ENCODE measurements at places on chromosomes 7 and 10.

GRCh38 chr7:4958477-4959301 lies at the start of gene MMD2:
Gene MMD2, minus strand, starts transcription at chr7:4959187. Its CDS starts 170 bp downstream, at chr7:4959017.
- no peak for DNase-seq

- DNase-seq: no peak
Measured at GRCh38 chr7:75645570-75645969, 93.2 kb downstream of the HIP1 start.

- no peak for DNase-seq
Measured at GRCh38 chr10:24318517-24318916, 109.6 kb downstream of the KIAA1217 start.

GRCh38 chr10:47047127-47047504 lies 135.9 kb downstream of the PTPN20 start:
- no peak for DNase-seq

DNA sequence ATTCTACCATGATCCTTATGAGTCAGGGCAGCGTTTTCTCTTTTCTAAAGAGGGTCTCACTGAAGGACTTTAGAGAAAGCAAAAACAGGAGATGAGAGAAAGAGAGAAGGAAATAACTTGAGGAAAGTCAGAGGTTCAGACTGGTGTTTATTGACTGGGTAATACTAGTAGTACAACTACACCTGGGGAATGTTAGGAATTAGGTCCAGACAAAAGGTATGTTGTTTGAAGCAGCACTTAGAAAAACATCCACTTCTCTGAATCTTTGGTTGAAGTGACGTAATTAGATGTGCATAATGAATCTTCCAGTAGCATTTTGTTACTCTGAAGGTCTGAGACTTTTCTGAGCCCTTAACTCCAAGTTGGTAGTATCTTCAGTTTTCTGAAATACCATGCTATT lies 380.3 kb upstream of the LRGUK start:
- DNase-seq: no peak

GRCh38 chr7:50274361-50274760 lies 30.2 kb upstream of the IKZF1 start:
- DNase-seq: no peak

DNA sequence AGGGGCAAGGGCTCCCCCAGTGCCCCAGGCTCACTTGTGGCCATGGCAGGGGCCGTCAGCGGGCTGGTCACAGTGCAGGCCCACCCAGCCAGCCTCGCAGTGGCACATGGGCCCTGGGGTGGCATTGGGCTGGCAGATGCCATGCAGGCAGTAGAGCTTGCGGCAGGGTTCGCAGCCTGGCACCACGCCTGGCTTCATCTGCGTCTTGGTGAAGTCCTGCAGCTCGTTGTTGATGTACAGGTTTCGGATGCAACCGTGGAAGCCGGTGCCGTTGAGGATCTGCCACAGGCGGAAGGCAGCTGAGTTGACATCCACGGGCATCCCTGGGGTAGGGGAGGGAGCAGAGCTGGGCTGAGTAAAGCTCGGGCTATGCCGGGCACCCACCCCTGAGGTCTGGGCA lies 170.6 kb downstream of the LCOR start:
- DNase-seq: peak; percentile 75

DNA sequence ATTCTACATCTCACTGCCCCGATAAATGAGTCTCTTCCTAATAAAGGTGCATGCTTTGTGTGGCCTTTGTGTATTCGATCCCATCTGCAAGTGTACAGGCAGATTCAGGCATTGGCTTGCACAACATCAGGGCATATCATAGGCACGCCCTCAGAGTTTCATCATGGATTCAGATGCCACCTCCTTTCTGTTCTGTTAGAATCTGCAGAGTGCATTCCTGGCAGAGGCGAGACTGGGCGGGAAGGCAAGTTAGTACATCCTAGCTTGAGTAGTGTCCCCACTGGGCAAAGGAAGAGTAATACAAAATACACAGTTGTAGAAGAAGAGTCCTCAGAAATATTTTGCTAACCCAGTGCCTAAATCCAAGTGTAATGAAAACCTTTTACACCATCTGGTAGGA lies 346.5 kb upstream of the GALNT17 start:
- no peak for DNase-seq

GRCh38 chr10:46091080-46091827 lies 45.2 kb upstream of the MSMB start:
- no peak for DNase-seq

- DNase-seq: no peak
Measured at GRCh38 chr7:95220328-95220727, 104.0 kb downstream of the PON1 start.

GRCh38 chr7:52077571-52077970 lies 761.0 kb upstream of the COBL start:
- no peak for DNase-seq

DNA sequence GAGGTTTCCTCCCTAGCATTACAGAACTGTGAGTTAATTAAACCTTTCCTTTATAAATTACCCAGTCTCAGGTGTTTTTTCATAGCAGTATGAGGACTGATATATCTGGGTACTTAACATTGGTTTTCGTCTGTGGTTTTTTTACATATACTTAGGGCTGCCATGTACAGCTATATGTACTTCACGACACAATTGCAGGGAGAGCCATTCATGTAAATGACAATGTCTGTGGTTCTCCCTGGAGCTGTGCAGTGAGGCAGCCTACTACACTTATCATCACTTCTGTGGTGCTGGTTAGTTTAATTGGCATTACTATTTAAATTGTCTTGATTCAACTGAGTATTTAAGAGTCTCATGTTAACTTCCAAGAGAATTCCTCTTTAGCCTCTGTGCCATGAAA lies 40.7 kb downstream of the AVL9 start:
- no peak for DNase-seq

GRCh38 chr10:63318491-63318890 lies 147.3 kb downstream of the JMJD1C start:
- DNase-seq: no peak

DNA sequence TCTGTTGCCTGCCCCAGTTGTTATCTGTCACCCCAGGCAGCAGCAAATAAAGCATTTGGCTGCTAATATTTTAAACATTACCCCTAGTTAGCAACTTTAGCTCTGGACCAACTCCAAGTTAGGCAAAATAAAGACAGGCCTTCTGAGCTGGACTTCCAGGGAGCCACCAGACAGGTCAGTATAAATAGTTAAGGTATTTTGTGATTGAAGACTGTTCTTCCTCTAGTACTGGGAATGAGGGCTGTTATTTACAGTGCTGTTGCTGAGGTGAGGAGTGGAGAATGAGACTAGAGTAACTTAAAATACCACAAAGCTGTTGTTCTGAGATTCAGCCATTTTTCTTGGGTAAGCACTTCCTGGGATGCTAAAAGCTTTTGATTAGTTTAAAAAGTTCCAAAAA lies 40.1 kb downstream of the ZNF518A start:
- DNase-seq: no peak

GRCh38 chr7:229184-229964 lies 37.0 kb downstream of the FAM20C start:
- DNase-seq: peak; percentile 96

DNA sequence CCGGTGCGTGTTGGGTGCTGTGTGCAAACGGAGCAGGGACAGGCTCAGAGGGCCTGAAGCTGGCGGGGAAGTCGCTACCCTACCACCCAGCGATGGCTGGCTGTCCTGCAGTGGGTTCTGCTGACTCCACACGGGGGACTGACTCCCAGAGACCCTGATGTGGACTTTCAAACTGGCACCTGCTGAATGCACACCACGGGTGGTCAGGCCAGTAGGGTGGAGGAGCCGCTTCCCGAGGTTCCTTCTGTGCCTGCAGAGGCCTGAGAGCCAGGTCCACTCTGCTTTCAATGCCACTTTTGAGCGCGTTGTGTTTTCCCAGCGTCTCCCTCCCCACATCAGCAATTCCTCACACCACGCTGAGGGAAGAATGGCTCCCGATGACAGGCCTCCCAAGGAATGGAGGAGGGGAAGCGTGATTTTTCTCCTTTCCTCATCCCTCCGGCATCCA lies 135.3 kb downstream of the ADARB2 start:
- DNase-seq: no peak

GRCh38 chr10:3330663-3331062 lies 158.1 kb upstream of the PITRM1 start:
- peak; percentile 85 for DNase-seq

GRCh38 chr7:70347463-70348254 lies 749.4 kb downstream of the AUTS2 start:
- DNase-seq: no peak

DNA sequence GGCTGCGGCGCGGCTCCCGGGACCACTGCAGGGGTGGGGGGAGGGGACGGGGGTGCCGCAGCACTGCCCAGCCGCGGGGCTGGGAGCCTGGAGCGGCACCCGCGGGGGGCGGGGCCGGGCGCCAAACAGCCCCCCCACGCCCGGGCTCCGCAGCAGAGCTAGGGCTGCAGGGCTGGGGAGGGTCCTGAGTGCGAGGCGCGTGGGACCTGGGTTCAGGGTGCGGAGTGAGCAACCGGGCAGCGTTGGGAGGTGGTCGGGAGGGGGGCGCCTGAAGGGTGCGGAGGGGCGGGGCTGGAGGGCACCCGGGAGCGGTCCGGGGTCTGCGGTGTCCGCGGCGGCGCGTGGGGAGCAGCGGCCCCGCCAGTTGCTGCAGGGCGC lies 528 bp downstream of the CAMK2G start:
- no peak for DNase-seq

DNA sequence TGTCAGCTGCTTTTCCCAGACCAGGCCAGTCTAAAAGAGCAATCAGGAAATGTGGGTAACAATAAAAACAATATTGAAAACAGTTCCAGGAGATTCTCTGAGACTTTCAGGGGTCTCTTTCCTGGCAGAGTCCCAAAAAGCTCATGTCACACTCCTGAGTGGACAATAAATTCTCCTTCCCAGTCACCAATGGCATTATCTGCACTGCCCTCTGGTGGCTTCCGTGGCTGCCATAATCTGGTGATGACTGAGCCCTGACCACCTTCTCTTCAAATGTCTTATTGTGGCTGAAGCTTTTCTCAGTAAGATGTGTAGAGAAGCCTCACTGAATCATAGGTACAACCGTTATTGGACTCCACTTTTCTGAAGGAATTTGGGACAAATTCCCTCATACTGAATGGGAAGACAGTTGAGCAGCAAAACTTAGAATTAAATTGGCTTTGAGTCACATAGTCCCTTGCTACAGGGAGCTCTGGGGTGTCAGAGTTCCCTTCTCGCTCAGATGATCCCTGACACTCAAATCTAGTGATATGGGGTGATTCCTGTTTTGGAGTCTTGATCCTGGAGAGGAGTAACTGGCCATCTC lies 24.4 kb upstream of the ASAH2 start:
- DNase-seq: no peak

GRCh38 chr7:30674420-30674819 lies 7.8 kb downstream of the CRHR2 start:
- no peak for DNase-seq

- peak; percentile 58 for DNase-seq
Measured at GRCh38 chr10:97788552-97789442, 17.0 kb upstream of the SFRP5 start.

GRCh38 chr7:2730846-2731770 lies 43.1 kb downstream of the AMZ1 start:
- DNase-seq: peak; percentile 67

DNA sequence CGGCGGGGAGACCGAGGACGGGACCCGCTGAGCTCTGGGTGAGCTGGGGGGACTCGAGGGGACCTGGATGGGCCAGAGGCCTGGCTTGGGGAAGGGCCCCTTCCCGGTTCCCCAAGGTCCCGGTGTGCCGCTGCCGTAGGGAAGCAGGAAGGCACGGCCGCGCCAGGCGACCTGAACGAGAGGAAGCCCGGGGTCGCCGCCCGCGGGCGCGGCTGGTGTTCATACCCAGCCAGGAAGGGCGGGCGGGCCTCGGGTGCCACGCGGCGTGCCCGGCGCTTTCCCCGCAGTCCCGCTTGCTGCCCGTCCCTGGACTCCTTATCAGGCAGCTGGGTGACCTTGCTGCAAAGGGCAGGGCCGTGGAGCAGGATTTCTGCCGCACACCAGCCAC lies 38.0 kb downstream of the ZNF777 start:
- DNase-seq: peak; percentile 80

DNA sequence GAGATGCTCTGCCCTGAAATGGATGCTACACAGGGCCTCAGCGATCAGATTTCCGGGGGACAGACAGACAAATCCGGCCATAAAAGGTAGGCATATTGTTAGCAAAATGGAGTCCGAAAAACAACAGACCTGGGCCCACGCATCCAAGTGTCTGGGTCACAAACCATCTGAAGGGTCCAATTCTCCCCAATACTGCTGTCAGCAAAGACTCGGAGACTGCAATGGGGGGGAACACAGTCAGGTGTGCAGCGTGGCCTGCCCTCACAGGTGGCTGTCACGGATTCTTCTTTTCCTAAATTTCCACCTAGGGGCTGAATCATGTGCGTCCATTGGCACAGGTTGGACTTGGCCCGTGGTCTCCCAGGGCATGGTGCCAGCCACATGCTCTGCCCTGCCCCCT lies 12.9 kb downstream of the PKD1L1 start:
- no peak for DNase-seq

DNA sequence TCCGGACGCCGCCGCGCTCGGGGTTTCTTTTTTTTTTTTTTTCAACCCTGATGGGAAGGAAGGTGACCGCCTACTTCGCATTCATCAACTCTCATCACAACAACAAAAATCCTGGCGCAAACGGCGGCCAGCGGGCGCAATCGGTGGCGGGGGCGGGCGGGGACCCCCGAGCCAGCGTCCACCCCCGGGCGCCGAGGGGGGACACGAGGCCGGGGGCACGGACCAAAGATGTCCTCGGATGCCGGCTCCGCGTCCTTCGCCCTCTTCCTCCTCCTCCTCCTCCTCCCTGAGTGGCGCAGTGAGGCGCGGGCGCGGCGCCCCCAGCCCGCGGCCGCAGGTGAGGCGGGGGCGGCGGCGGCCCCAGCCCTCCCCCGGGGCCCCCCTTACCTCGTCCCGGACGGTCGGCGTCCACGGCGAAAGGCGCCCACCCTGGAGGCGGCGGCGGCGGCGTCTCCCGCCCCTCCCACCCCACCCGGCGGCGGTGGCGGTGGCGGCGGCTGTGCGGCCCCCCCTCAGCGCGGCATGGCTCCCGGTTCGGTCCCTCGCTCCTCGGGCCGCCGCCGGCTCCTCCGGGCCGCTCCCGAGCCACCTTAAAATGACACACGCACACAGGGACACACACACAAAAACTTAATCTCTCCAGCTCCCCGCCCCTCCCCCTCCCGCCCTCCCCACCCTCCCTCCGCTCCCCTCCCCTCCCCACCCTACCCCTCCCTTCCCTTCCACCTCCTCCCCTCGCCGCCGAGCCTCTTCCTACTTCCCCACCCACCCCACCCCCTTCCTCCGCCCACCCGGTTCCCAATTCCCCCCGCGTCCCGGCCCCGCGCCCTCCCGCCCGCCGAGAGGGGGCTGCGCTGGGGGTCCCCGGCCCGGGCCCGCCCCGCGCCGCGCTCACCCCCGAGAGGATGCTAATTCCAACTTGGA lies at the start of gene CTBP2:
Gene CTBP2 (minus strand): TSS at position 632 of the 924 bp plus-strand sequence.
- no peak for DNase-seq

DNA sequence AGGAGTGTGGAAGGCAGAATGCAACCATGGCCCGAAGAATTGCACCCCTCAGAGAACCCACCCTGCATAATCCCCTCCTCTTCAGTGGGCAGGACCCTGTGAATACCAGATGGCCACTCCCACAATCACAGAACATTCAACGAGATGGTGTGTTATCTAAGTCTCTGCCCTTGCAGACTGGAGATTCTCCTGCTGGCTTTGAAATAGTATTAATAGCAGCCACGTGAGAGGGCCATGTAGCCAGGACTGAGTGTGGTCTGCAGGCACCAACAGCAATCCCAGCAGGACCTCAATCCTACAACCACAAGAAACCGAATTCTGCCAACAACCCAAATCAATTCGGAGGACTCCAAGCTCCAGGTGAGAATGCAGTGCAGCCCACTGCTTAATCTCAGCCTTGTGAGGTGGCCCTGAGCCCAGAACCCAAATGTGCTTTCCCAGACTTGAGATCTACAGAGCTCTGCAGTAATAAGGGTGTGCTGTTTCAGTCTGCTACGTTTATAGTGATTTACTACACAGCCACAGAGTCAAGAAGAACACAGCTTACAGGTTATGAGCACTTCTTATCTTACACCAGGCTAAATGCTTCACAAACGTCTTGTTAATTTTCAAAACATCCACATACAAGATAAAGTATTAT lies 72.1 kb downstream of the VOPP1 start:
- DNase-seq: no peak

All from posterior vena cava (tissue), 2 donors.